ENCODE measurements at places on chromosomes 4 and X. TPM values are rescaled to one million over a fixed set of nuclear protein-coding genes. Genes with fewer than 3 reads are reported as not detected.

Gene FGA
- 7.9 TPM for total RNA-seq

Gene RENBP
- 0.13 TPM for total RNA-seq

Gene CCDC120
- total RNA-seq: 3.6 TPM

Gene ATXN3L
- not detected for total RNA-seq

Gene P2RY10
- not detected for total RNA-seq

Gene SMARCA1
- 46.0 TPM for total RNA-seq

Gene MTNR1A
- 0.64 TPM for total RNA-seq

Gene SYN1
- 0.31 TPM for total RNA-seq

Gene PALLD
- 74.9 TPM for total RNA-seq

Gene SHISA3
- total RNA-seq: not detected

Gene SMIM31
- 0.07 TPM for total RNA-seq

Gene EOLA1
- 20.8 TPM for total RNA-seq

Gene TEX13C
- not detected for total RNA-seq

Gene SMIM14
- total RNA-seq: 14.3 TPM

Gene XK
- total RNA-seq: 0.39 TPM

Gene ETDA
- total RNA-seq: not detected

Gene PNMA6A
- 4.8 TPM for total RNA-seq

Gene SULT1E1
- total RNA-seq: not detected
